CD4-positive, alpha-beta T cell treated with Interleukin-15 for 1 hour (primary cell): ENCODE measurements at places on chromosomes 12 and 14.

DNA sequence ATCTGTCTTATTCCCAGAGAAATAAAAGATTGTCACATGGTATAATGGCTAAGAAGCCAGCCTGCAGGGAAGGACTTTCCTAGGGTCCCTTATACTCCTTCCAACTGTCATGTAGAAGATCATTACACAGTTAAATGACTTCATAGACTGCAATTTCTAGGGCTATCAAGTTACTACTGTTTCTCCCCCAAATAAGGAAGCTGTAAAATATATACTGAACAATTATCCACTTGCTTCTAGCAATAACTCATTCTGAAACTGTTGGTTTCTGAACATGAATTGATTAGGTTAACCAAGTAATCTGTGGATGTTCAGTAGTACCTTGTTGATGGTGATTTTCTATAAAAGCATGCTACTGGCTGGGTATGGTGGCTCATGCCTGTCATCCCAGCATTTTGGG is 44.6 kb downstream of the A2ML1 start:
- no peak for DNase-seq

GRCh38 chr12:132065609-132066344 is 78.3 kb downstream of the DDX51 start:
- DNase-seq, result no peak

DNA sequence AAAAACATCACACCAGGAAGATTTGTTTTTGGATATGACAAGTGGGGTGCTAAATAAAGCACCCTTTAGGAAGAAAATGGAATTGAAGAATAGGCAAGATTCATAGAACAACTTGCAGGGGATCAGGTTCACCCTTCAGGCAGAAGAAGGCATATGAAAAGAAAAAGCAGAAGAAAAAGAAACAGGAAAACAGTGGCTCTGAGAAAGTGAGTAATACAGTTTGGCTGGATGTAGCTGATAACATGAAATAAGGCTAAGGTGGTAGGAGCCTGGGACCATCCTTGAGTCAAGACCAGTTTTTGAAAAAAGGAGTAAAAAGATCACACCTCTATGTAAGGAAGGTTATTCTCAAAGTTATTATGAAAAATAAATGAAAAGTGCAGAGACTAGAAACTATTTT is 42.4 kb downstream of the TRIP11 start:
- DNase-seq, result no peak

- DNase-seq, result no peak
Observed at GRCh38 chr14:58755031-58755925, 117.5 kb downstream of the DACT1 start.

DNA sequence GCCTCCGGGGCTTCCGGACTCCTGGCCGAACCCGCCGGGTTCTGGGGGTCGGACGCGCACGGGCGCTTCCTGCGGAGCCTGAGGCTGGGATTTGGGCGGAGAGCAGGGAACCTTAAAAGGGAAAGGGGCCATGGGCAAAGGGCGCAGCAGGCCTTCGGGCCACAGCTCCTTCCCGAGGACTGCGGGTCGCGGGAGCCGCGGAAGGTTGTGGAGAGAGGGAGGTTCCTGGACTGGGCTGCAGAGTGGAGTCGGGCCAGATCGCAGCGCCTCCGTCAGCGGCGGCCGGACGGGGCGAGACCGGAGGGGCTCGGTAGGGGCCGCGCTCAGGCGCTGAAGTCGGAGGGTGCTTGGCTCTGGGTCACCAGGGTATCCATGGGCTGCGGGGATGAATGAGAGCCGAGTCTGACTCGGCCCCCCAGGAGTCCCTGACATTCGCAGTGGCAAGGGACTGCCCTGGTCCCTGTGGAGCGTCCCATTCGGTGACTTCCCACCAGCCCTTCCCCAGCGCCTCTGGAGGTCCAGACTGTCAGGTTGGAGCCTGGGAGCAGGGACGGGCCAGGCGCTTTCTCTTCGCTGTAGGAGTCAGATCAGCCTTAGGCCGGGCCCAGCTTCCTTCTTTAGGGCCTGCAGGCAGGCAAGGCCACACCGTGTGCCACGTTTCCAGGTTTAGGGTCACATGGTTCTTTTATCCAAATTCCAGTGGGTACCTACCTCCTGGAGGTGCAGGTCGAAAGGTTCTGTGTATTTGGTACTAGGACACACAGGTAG is 938 bp upstream of the SLC25A29 start:
- no peak for DNase-seq

- no peak for DNase-seq
Observed at GRCh38 chr12:80679346-80680131, 27.9 kb upstream of the MYF6 start.

GRCh38 chr14:97730706-97731105 is 933.5 kb downstream of the VRK1 start:
- no peak for DNase-seq

- DNase-seq, result peak; percentile 20
Observed at GRCh38 chr14:59189091-59189785, 771 bp downstream of the DAAM1 start.

DNA sequence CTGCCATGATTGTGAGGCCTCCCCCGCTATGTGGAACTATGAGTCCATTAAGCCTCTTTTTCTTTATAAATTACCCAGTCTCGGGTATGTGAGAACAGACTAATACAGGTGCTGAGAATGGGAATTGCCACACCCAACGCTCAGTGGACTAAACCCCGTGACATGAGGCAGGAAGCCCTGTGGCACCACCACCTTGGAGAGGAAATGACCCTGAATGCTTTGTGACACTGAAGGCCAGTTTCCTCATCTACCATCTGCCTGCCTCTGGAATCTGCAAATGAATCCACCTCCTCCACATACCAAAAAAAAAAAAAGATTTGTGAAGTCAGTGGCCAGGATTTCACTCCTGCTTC is 41.6 kb downstream of the NT5DC3 start:
- no peak for DNase-seq

DNA sequence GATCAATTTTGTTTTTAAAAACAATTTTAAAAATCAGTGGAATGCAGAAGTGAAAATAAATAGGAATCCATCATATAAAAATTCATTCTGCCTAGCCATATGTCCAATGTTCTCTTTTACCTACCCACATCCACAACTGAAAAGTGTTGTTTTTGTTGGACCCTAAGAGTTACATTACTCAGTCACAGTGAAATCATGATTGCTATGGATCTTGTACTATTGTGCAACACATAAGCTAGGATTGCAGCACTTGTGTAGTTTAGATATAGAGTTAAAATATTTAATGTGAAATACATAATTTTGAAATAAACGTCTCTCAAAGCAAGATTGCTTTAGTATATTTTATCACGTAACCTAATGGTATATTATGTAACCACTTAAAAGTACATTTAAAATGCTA is 213.3 kb upstream of the CLEC14A start:
- no peak for DNase-seq
